ENCODE measurements at places on chromosomes 3 and 15.

- no peak for DNase-seq
Measured at GRCh38 chr15:41483115-41483514, 10.6 kb upstream of the ITPKA start.

GRCh38 chr3:127800508-127800907 lies 21.8 kb downstream of the MGLL start:
- DNase-seq = peak; percentile 66

GRCh38 chr15:66007663-66008262 lies 138.5 kb downstream of the RAB11A start:
- DNase-seq = no peak

GRCh38 chr3:170301405-170301804 lies 56.1 kb upstream of the SKIL start:
- peak; percentile 28 for DNase-seq

GRCh38 chr15:40379853-40380252 lies 2.7 kb upstream of the KNSTRN start:
- DNase-seq = peak; percentile 92

- no peak for DNase-seq
Measured at GRCh38 chr3:4809922-4810321, 169.3 kb upstream of the BHLHE40 start.

DNA sequence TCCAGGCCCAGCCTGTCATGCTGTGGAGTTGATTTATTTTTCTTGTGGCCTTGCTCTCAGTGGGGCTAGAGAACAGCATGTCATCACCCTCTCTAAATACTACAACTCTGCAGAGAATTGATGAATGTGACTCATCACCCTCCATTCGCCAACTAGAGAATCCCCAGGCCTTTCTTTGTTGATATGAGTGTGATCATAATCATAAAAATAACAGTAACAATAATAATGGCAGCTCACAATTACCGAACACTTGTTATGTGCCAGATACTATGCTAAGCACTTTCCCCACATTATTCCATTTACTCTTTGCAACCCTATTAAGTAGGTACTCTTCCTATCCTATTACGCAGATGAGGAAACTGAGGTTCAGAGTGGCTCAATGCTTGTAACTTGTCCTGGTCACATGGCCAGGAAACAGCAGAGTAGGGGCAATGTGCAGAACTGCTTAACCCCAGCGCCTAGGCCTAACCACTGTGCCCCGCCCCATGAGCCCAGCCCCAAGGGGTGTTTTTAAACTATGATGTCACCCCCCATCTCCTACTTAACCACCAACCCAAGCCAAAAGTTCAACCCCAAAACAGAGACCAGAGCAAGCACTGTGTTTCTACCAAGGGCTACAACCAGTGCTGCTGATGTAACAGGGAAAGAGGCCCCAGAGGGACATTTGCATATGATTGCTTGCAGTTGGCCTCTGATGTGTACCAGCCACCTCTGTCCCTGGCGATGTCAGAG lies 104.5 kb downstream of the ADCY5 start:
- DNase-seq = peak; percentile 92

DNA sequence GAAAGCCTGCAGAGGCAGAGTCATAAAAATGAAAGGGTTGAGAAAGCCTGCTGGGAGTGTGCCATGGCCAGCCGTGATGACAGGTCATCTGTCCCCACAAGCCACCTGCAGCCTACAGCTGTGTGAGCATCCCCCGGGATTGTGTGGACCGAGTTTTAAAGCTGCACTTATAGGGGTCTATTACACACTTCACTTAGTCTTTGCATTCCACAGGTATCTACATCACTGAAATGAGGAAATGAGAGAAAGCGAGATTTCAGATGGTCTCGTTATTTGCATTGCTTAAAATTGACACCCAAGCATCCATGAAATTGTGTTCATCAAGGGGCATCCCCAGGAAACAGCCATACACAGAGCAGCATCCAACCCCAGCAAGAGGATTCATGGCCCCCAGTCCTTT lies 137.6 kb upstream of the TRIM42 start:
- no peak for DNase-seq

DNA sequence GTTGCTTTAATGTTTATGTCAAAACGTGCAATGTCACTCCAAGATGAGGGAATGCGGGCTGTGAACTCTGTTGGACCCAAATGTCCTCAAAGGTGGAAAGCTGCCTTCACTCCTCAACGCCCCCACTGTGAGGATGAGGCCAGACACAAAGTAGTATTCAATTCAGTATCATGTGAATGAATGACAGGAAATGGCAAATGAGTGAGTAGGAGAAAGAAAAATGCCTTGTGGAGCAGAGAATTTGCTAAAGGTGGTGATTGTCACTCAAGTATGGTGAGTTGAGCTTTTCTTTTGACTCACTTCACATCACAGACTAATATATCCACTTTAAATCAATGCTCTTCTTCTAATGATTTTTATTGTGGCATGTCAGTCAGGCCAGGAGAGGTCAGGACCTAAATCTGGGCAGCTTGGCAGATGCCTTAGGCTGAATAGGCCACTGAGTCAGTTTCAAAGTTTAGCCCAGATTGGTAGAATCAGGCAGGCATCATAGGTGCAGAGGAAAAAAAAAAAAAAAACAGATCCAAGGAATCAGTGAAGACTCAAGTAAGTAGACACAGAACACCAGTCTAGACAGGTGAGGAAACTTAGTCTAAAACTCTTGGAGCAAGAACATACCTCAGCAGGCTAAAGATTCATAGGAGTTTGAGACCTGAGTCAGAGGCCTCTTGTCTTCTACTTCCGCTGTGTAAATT lies 71.0 kb upstream of the ZBED2 start:
- DNase-seq = peak; percentile 33

DNA sequence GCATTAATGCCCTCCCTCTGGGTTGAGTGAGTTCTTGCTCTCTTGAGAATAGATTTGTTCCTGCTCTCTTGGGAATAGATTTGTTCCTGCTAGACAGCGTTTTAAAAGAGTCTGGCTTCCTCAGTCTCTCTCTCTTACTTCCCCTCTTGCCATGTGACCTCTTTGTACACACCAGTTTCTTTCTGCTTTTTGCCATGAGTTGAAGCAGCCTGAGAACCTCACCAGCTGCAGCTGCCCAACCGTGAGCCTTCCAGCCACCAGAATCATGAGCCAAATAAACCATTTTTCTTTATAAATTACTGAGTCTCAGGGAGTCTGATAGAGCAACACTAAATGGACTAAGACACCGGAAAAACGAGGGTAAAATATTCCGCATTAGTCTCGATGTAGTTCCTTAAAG lies 253.6 kb downstream of the CNTN6 start:
- no peak for DNase-seq

- no peak for DNase-seq
Measured at GRCh38 chr15:80452166-80452565, 48.0 kb downstream of the ARNT2 start.

DNA sequence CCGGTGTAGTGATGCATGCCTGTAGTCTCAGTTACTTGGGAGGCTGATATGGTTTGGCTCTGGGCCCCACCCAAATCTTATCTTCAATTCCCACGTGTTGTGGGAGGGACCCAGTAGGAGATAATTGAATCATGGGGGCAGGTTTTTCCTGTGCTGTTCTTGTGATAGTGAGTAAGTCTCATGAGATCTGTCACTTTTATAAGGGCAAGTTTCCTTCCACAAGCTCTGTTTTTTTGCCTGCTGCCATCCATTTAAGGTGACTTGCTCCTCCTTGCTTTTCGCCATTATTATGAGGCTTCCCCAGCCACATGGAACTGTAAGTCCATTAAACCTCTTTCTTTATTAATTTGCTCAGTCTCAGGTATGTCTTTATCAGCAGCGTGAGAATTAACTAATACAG lies 566.7 kb upstream of the NECTIN3 start:
- DNase-seq = no peak

DNA sequence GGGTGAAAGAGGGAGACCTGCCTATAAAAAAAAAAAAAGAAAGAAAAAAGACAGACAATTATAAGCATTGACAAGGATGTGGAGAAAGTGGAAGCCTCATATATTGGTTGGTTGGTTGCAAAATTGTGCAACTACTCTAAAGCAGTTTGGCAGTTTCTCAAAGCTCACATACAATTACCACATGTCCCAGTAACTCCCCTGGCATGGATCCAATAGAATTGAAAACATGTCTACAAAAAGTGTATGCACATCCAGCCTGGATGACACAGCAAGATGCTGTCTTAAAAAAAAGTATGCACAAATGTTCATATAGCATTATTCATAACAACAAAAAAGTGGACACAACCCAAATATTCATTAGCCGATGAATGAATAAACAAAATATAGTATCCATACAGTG lies 19.5 kb downstream of the SETMAR start:
- peak; percentile 83 for DNase-seq

DNA sequence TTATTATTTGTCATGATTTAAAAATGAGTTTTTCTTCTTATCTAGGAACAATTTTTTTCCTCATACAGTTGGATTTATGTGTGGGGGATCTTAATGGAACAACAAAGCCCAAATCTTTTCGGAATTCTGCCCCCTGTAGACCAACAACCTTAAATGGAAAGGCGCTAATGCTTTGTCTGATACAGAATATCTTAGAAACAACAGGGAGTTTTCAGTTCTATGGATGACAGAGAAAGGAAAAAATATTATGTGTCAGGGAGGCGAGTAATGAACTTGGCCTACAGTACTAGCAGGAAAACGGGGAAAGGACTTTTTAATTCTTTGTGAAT lies 592 bp downstream of the MOBP start:
- no peak for DNase-seq

GRCh38 chr3:159632128-159632527 lies 356.5 kb upstream of the IL12A start:
- DNase-seq = no peak

DNA sequence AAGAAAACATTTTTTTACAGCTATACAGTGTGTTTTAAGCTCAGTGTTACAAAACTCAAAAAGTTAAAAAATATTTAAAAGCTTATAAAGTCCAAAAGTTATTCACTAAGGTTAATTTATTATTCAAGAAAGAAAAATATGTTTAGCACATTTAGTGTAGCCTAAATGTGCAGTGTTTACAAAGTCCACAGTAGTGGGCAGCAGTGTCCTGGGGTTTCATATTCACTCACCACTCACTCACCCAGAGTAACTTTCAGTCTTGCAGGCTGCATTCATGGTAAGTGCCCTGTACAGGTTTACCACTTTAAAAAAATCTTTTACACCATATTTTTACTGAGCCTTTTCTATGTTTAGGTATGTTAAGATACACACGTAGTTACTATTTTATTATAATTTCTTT lies 300.2 kb upstream of the TRIM42 start:
- no peak for DNase-seq

- DNase-seq = peak; percentile 68
Measured at GRCh38 chr3:142088522-142088921, 60.8 kb downstream of the TFDP2 start.

DNA sequence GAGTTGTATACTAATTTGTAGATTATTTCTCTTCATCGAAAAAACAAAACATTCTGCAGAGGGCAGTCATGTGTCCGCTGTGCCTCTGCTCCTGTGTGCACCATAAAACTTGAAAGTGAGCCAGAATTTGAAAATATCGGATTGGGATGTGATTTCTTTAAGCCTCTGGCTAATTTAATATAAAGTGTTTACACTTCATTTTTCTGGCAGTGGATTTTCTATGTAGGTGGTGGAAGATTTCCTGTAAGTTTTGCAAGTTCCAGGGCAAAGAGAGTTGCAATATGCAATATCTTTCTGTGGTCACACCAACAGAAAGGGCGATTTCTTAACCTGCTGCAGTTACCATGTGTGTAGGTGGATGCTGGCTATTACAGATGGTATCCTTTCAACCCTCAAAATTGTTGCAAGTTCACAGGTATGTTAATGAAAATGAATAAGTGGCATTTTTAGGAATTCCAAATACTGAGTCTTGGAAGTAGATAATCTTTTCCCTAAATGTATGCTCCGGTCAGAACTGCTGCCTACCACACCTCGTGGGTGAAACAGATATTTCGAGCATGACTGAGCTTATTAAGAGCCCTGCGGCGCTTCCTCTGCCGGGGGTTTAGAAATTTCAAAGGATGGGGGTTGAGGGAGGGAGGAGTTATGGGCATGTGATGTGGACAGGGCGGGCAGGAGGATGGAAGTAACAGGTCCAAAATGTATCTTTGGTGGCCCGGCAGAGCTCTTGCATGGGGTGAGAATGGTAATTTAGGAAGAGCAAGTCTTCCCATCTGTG lies 134.0 kb downstream of the PGPEP1L start:
- DNase-seq = peak; percentile 90

DNA sequence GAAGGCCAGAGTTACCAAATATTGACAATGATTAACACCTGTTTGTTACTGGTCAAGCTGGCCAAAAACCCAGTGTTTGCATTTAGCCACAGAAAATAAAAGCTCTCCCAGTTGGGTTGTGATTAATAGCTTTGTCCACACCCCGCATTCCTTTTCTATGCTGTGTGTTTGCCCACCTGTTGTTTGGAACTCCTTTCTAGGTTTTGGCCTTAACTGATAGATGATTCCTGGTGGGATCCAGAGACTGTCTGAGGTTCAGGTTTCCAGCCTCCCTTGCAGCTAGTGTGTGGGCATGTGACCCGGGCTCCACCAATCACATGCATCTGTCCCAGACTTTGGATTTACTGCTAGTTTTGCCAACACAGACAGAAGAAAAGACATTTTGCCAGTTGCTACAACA lies 83.8 kb downstream of the PTPRG start:
- DNase-seq = no peak

GRCh38 chr15:63288778-63289378 lies 11.5 kb downstream of the APH1B start:
- peak; percentile 64 for DNase-seq

DNA sequence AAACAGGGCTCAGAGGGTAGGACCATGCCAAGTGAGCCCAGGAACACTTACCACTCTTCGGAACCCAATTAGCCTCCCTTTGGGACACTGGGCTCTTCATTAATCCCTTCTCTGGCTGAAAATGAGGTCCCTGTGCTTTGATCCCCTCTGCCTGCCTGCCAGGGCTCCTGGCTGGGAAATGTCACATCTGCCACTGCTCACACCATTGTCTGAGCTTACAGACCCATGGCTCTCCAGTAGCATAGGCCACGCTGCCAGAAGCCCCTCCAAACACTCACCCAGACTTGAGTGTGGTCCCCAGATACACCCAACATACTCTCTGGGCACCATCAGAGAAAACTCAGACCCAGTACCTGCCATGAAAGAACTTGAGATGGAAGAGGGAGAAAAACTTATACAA lies 287.3 kb downstream of the XXYLT1 start:
- no peak for DNase-seq

- no peak for DNase-seq
Measured at GRCh38 chr3:10835406-10835805, 19.4 kb downstream of the SLC6A11 start.

- no peak for DNase-seq
Measured at GRCh38 chr3:182413061-182413460, 380.2 kb upstream of the ATP11B start.

GRCh38 chr15:27410996-27411605 lies 440.1 kb downstream of the GABRG3 start:
- peak; percentile 59 for DNase-seq
